ENCODE measurements at places on chromosomes 4 and X. TPM values are rescaled to one million over a fixed set of nuclear protein-coding genes. Genes with fewer than 3 reads are reported as not detected.
A peak's percentile ranks its signal among the peaks of the same experiment; 100 is the strongest.

DNA sequence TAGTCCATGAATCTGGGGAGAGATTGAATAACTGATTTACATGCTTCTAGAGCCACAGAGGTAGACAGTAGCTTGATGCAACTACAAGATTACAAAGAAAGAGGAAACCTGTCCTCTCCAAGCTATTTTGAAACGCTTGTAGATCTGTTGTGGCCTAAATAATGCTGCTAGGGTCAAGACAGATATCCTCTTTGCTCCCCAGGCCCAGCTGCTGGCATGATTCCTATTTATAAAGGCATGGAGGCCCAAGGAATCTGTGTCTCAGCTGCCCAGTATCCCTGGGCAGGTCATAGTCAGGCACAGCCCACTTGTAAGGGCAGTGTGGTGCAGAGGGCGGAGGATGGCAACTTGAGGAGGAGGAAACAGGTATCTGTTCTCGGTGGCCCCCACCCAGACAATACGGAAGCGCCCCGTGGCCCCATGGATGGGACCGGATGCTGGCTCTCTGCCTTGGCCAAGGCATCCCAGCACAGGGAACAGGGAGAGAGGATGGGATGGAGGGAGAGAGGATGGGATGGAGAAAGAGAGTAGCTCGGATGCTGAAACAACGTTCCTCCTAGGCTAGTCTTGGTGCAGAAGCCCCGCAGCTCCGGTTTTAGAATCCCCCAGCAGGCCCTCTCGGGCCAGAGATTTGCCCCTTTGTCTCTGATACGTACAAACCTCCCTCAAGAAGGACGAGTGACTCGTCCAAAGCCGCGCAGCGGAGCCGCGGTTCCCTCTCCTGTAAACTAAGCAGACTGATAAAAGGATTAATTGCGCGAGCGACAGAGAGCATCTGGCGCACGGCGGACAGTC lies 767 bp upstream of the SMIM20 start:
- DNase-seq = no peak

DNA sequence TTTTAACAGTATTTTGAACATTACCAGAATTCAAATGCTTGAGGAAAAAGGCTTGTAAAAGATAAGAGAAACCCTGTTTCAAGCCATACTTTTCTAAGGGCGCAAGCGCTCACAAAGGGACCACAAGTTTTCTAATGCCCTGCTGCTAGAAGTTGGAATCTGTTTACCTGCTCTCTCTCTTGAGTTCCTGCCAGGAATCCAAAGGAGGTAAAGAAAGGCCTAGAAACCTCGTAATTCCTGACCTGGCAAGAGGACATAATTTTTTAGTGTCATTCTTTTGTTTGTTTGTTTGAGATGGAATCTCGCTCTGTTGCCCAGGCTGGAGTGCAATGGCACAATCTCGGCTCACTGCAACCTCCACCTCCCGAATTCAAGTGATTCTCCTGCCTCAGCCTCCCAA lies 1.4 kb upstream of the FUNDC1 start:
- DNase-seq = no peak

- no peak for DNase-seq
These were observed 283.9 kb downstream of the SMARCA1 start for GRCh38 chrX:129239371-129239770.

MSX1 gene
- polyA plus RNA-seq = 2.6 TPM

GRCh38 chr4:164894702-164895101 lies 17.7 kb downstream of the APELA start:
- DNase-seq = no peak

DNA sequence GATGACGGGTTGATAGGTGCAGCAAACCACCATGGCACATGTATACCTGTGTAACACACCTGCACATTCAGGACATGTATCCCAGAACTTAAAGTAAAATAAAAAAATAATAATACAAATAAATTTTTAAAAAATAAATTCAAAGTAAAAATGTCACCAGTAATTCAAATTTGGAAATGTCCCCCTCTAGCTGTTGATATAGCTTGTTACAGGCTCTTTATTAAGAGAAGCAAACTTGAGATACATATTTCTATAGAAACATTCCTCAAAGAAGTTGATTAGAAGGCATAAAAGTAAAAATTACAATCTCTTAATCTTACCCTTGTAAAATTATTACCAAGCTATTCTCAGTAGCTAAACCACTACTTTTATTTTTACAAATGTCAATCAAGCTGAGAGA lies 1397.0 kb downstream of the FAM133A start:
- no peak for DNase-seq

DNA sequence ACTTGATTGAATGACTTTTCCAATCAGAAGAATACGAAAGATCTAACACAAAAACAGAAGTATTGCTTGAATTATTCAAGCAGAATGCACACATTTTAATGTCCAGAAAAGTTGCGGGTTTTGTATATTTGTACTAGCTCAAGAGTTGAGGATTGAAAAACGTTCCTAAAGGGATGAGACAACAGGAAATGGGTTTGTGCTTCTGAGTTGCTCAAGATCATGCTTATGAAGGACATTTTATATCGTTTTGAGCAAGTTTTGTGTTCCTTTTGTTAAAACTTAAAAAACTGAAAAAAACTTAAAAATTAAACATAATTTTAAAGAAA lies 353 bp upstream of the SMIM10 start:
- DNase-seq = no peak

DNA sequence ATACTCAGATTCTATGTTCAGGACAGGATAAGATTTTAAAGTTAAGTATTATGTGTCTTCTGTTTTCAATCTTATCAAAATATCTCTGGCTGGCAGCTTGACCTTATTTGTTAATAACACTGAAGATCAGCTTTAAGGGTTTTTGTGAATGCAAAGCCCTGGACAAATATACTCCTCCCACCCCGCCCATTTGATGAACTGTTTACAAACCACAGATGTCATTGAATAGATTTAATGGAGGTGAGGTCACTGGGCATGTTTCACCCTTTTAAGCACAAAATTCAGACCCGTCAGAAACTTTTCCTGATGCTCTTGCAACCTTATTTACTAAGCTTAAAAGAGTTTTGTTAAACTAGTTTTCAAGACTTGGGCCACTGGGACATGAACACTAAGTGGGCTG lies 10.1 kb upstream of the CXCL8 start:
- DNase-seq = no peak

GRCh38 chrX:151753313-151754046 lies 18.9 kb downstream of the CNGA2 start:
- peak; percentile 41 for DNase-seq

DNA sequence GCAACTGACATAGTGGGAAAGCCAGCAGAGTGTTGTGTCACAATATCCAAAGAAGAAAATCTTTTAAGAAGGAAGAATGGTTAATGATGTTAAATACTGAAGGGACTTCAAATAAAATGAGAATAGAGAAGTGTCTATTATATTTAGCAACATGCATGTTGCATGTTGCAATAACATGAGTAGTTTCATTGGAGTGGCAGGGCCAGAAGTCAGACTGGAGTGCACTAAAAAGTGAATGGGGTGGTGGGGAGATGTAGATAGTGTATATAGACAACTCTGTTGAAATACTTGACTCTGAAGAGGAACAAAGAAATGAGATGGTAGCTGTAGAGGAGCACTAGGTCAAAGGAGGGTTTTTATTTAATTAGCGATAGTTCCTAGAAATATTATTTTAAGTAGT lies 9.5 kb upstream of the AMMECR1 start:
- DNase-seq = no peak

GRCh38 chrX:44569122-44569521 lies 26.5 kb upstream of the FUNDC1 start:
- no peak for DNase-seq

MAP7D2 gene
- polyA plus RNA-seq = 0.35 TPM

DNA sequence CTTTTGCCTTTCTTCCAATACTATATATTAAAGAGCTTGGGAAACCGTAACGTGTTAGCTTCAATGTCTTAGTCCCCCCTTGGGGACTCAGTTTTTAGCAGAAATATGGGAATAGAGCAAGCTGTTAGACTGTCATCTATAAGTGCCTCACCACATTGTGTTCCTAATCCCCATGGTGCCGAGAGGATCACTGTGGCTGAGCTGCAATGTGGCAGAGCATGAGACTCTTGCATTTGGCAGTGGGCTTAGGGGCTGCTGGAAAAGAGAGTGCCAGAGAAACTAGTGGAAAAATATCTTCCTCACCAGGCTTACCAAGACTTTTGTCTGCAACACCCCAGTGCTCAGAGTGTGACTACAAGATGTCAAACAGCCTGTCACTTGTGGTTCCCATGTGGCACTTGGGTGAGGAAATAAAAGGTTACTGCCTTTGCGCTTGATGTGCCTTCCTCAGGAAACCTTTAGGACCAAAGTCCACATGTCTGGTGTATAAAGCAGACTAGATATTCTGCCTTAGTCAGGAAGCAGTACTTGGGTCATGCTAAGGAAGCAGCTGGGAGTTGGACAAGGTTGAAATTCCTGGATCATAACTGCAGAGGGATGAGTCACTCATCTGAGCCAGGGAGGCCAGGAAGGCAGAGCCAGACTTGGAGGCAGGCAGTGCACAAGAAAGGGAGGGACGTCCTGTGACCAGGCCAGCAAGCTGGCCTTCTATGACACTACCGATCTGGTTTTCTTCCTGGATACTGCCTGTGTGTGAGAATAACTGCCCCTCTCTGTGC lies 9.7 kb upstream of the MAGEA4 start:
- no peak for DNase-seq

GPR78 gene
- 0.07 TPM for polyA plus RNA-seq

DNA sequence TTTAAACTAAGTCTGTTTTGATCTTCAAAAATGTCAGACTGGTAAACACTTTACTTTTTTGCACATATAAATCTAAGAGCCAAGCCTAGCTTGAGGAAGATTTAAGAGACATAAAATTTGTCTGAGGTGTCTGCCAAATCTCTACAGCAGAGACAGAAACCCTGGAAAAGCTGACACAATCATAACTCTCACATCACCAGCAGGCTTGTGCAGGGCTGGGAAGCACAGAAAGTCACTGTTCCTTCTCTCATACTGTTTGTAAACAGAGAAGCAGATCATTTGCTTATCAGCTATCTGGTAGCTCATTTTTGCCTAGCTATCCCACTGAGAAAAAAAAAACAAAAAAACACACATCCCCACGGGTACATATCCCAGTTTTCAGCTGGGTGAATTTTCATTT lies 7.0 kb downstream of the ENOX2 start:
- peak; percentile 27 for DNase-seq

GRCh38 chrX:137547291-137547690 lies 18.6 kb upstream of the ZIC3 start:
- no peak for DNase-seq

CLDN34 gene
- polyA plus RNA-seq = not detected

NDUFB11 gene
- polyA plus RNA-seq = 75.4 TPM

GPR50 gene
- polyA plus RNA-seq = not detected

Data from left lung (tissue), 14 donors.